Activated gamma-delta T cell treated with Interleukin-2 at 50 U/mL for 16 hours (primary cell): ENCODE measurements at places on chromosomes 1 and 21.
A peak's percentile ranks its signal among the peaks of the same experiment; 100 is the strongest.

DNA sequence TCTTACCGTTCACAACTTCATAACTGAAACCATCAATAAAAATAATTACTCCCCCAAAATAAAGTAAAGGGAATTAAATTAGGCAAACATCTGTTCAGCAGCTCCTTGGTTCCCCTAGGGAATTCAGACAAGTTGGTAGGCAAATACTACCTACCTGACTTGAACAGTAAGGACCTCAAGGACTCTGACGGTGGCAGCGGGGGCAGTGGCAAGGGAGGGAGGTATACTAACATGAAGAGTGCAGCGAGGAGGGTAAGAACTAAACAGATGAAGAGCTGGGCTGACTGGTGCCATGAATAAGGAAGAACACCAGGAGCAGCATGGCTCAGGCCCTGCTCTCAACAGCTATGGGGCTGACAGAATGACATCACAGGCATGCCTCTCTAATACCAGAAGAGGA, 33.1 kb downstream of the MTOR start:
- no peak for DNase-seq

DNA sequence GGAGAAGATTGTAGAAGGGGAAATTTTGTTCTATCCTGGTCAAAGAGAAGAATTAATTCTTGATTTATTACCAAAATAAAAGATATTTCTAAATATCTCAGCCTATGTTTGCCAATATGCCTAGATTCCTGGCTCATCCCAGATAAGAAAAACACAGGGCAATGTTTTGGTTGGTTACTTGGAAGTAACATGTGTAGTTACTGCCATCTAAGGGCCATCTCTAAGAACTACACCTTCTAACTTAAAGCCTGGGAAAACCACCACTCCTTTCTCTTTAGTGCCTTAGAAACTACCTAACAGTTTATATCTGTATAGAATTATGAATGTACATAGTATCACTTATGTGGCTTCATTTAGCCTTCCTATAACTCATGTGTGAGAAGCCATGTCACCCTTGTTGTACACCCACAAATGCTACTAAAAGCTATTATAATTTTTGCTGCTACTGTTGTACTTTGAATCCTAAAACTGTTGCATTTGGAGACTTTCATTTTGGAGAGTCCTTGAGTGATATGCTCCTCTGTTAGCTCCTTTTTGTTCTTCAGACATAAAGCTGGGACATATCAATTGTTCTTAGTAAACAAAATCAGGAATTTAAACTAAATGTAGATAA, 4.5 kb downstream of the AIM2 start:
- no peak for DNase-seq

- no peak for DNase-seq
Observed at GRCh38 chr1:27349784-27350662, 8.2 kb downstream of the SYTL1 start.

GRCh38 chr1:35180776-35181374, 12.1 kb downstream of the SFPQ start:
- no peak for DNase-seq

- no peak for DNase-seq
Observed at GRCh38 chr1:217040711-217041455, 317.7 kb upstream of the ESRRG start.

- DNase-seq: no peak
Observed at GRCh38 chr1:17865912-17866739, 111.0 kb downstream of the ACTL8 start.

DNA sequence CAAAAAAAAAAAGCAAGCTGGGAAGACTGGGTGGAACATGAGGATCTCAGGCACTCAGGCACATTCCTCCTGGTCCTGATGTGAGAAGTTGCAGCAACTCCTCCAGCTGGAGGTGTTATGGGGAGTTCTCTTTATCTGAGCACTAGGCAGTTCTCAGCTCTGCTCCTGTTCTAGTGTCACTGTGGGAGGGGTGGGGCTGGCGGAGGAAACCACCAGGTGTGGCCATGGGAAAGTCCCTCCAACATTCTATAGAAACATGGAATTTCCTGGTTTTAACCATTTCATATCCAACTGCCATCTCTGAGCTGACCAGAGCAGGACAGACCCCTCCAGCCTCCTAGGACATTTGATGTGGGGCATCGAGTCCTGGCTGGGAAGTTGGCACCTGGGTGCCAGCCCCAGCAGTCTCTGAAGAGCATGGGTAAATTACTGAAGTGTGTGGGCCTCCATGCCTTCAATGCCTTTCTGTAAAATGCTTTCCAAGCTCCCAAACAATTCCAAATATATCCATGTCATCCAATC, 804 bp upstream of the IKBKE start:
- DNase-seq: no peak

- DNase-seq: no peak
Observed at GRCh38 chr1:7447093-7447492, 324.0 kb upstream of the VAMP3 start.

DNA sequence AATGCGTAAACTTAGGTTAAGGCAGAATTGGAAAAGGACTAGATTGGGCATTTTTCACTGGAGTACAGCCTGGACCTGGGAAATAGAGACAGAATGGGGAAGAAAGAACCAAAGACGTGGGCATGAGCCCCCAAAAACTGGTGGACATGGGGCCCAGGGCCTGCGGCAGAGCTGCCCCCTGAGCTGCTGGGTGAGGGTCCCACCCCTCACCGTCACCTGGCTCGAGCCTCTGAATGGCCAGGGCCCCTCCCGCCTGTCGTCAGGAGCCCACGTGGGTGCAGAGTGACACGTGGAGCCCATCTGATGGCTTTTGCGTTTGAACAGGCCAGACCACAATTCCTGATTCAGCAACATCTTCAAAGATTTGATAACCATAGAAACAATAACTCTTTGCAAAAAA, 360.9 kb upstream of the VAMP3 start:
- DNase-seq: no peak

GRCh38 chr1:39680751-39681150, 8.8 kb upstream of the NT5C1A start:
- no peak for DNase-seq

DNA sequence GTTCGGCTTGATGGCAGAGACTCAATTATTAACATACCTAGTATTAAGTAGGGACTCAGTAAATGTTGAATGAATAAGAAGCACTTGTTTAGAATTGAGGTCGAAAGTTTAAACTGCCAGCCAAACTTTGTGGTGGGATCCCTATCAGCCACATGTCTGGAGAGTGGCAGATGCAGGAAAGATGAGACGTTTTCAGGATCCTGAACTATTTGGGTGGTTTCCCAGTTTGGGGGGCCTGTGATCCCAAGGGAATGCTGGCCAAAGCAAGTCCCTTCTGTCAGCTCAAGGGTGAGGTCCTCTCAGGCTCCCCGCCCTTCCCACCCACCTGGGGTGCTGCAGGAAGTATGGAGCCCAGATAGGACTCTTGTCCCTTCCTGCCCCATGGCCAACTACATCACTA, 38.6 kb downstream of the KCNC4 start:
- no peak for DNase-seq

GRCh38 chr1:197774466-197775281, 606 bp downstream of the DENND1B start:
- peak; percentile 49 for DNase-seq

DNA sequence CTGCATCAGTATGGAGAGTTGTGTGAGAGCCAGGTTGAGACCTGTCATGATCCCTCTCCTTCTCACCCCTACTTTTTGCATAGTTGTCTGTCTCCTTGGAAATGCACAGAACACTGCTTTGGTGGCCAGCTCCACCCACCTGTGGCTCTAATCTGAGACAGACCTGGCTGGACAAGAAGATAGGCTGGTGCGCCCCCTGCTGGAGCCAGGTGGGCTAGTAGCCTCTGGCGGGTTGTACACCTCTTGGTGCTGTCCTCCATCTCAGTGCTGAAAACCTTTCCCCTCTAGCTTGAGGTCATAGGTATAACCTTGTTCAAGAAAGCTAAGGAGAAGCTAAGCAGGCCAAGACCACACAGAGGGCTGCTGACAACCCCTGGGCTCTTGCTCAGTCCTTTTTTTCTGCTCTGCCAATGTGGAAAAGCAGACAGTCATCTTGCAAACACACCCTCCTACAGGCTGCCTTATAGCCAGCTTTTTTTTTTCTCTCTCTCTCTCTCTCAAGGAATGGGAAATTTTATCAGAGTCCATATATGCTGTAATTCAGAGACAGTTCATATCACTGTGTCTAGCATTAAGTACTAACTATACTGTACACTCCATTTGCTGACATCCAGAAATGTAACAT, 58.8 kb upstream of the SPATA6 start:
- no peak for DNase-seq

- DNase-seq: no peak
Observed at GRCh38 chr1:30523055-30524020, 200.0 kb downstream of the MATN1 start.

- DNase-seq: no peak
Observed at GRCh38 chr1:152577168-152577567, 3.1 kb downstream of the LCE3D start.
